Right atrium auricular region (tissue), 2 donors: ENCODE measurements at places on chromosomes 16 and 17. TPM values are rescaled to one million over a fixed set of nuclear protein-coding genes. Genes with fewer than 3 reads are reported as not detected.

GRCh38 chr16:85152414-85153030 lies 40.2 kb upstream of the CIBAR2 start:
- no peaks in the 10 kb centered on the region for H3K27me3 ChIP-seq
- no peaks in the 10 kb centered on the region for H3K36me3 ChIP-seq
- H3K4me1 ChIP-seq, result peaks cover 62% of the 10 kb centered on the region
- H3K4me3 ChIP-seq, result no peak overlapping the region

- no peak overlapping the region for H3K4me3 ChIP-seq
- H3K36me3 ChIP-seq, result no peaks in the 10 kb centered on the region
- peaks cover 13% of the 10 kb centered on the region for H3K4me1 ChIP-seq
- H3K27ac ChIP-seq, result no peak overlapping the region
- DNase-seq, result no peak
Observed at GRCh38 chr17:47064684-47065083, 85.6 kb upstream of the RPRML start.

- no peaks in the 10 kb centered on the region for H3K27me3 ChIP-seq
- no peaks in the 10 kb centered on the region for H3K36me3 ChIP-seq
- no peak overlapping the region for H3K4me3 ChIP-seq
- DNase-seq, result no peak
- H3K4me1 ChIP-seq, result no peaks in the 10 kb centered on the region
Observed at GRCh38 chr17:4708436-4708835, 2.0 kb upstream of the ARRB2 start.

The UMOD gene
- total RNA-seq, result not detected
